Activated naive CD4-positive, alpha-beta T cell treated with anti-CD3 and anti-CD28 coated beads, Interleukin-2, amount 50 U/mL, for 16 hours (primary cell): ENCODE measurements at places on chromosomes 1 and 21.

DNA sequence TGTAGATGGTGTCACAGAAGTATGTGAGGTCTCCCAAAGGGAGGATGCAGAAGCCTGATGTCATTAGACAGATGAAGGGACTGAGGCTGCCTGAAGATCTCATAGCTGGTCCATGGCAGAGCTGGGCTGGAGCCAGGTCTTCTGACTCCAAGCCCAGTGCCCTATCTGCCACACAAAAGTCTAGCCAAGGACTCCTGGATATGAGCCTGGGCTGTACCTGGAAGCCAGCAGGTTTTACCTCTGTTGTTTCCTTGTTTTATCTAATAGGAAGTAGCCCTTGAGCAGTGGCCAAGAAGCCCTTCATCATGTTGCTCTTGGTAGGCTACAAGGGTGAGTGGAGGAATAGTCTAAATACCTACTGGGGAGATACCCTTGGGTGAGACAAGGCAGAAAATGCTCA, 74.4 kb upstream of the SLC44A3 start:
- DNase-seq = no peak

DNA sequence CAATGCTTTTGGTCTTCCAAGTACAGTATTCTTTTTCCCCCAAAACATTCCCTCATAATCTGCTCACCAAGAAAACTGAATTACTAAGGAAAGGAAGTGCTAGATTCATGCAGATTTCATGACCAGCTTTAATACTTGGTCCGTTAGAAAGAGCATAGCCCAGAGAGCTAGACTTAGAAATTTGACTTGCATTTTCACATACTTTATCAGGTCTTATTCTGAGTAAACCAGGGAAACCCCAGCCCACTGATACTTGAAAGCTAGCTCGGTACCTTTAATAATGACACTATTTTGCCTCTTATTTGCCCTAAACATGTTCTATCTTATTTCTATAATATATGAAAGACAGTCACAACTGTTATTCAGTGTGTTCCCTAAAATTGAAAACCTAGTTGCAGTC, 204.5 kb downstream of the TTLL7 start:
- no peak for DNase-seq

GRCh38 chr1:207461649-207462048, 7.5 kb downstream of the CR2 start:
- no peak for DNase-seq

- no peak for DNase-seq
Observed at GRCh38 chr1:88726697-88727096, 42.6 kb downstream of the PKN2 start.

- DNase-seq = no peak
Observed at GRCh38 chr1:188365874-188366273, 1537.1 kb downstream of the PLA2G4A start.

GRCh38 chr1:57850176-57850940, 426.5 kb upstream of the DAB1 start:
- no peak for DNase-seq

GRCh38 chr1:241968611-241969010, 11.0 kb downstream of the BECN2 start:
- no peak for DNase-seq

DNA sequence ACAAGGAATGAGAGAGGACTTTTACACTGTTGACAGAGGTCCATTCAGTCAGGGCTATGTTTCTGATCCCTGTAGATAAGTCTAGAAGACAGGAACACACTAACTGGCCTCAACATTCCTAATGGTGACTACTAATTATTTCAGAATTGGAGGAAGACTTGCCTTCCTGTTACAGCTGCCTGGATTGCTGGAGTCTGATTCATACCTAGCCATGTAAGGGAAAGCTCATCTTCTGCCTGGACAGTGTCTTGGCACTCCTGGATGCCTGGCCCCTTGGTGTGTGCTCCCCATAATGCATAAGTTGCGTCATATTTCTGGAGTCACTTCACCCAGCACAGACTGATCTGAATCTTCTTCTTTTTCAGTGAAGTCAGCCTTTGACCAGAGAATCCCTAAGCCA, 326.0 kb upstream of the RUNX1 start:
- DNase-seq = no peak

- DNase-seq = no peak
Observed at GRCh38 chr1:94325377-94326302, 88.3 kb upstream of the ARHGAP29 start.
